T-helper 22 cell (primary cell): ENCODE measurements at places on chromosomes 5 and 9.
A peak's percentile ranks its signal among the peaks of the same experiment; 100 is the strongest.

DNA sequence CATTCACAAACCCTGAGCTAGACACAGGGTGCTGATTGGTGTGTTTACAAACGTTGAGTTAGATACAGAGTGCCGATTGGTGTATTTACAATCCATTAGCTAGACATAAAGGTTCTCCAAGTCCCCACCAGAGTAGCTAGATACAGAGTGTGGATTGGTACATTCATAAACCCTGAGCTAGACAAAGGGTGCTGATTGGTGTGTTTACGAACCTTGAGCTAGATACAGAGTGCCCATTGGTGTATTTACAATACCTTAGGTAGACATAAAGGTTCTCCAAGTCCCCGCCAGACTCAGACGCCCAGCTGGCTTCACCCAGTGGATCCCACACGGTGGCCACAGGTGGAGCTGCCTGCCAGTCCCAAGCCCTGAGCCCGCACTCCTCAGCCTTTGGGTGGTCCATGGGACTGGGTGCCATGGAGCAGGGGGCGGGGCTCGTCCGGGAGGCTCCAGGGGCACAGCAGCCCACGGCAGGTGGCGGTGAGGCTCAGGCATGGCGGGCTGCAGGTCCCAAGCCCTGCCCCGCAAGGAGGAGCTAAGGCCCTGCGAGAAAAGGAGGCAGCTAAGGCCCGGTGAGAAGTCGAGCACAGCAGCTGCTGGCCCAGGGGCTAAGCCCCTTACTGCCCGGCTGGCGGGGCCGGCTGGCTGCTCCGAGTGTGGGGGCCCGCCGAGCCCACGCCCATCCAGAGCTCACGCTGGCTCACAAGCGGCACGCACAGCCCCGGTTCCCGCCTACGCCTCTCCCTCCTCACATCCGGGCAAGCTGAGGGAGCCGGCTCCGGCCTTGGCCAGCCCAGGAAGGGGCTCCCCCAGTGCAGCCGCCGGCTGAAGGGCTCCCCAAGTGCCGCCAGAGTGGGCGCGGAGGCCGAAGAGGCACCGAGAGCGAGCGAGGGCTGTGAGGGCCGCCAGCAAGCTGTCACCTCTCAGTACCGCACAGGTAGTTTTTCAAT lies 1039.2 kb upstream of the CDH9 start:
- DNase-seq: no peak

DNA sequence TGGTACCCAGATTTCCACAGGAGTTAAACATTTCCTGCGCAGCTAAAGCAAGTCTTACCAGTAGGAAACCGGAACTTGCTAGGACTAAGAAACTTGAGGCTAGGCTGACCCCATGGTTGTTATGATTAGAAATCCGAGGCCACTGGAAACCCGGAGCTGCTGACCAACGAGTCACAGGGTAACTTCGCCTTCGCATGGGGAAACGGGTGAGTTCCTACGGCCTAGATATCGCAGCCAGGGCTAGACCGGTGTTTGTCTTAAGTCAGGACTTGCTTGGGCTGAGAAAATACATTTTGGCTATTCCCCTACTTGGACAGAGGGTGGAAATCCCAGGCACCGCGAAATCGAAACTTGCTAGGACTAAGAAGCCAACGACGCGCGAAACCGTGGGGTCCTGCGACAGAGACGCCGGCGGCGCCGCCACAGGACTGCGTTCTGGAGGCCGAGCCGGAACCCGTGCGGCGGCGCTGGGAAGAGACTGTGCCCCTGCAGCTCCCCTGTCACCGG lies 1.6 kb upstream of the ANXA2R start:
- peak; percentile 70 for DNase-seq

- no peak for DNase-seq
Measured at GRCh38 chr9:37035648-37036370, 1.7 kb upstream of the PAX5 start.

DNA sequence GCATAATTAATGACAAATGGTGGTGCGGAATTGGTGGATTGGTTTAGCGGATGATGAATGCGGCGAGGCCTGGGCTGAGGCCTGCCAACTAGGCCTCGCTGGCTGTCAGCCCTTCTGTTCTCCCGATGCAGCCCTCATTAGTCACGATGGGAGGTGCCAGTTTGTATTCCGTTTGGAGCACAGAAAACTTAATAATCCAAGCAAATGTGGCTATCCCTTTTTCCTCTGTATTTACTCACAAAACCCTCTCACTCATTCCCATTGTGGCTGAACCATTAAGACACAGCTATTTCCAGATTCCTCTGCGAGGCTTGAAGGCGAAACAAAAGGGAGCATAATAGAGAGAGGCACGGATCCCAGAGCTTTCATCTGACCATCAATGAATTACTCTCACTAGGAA lies 114.3 kb downstream of the MVB12B start:
- no peak for DNase-seq

DNA sequence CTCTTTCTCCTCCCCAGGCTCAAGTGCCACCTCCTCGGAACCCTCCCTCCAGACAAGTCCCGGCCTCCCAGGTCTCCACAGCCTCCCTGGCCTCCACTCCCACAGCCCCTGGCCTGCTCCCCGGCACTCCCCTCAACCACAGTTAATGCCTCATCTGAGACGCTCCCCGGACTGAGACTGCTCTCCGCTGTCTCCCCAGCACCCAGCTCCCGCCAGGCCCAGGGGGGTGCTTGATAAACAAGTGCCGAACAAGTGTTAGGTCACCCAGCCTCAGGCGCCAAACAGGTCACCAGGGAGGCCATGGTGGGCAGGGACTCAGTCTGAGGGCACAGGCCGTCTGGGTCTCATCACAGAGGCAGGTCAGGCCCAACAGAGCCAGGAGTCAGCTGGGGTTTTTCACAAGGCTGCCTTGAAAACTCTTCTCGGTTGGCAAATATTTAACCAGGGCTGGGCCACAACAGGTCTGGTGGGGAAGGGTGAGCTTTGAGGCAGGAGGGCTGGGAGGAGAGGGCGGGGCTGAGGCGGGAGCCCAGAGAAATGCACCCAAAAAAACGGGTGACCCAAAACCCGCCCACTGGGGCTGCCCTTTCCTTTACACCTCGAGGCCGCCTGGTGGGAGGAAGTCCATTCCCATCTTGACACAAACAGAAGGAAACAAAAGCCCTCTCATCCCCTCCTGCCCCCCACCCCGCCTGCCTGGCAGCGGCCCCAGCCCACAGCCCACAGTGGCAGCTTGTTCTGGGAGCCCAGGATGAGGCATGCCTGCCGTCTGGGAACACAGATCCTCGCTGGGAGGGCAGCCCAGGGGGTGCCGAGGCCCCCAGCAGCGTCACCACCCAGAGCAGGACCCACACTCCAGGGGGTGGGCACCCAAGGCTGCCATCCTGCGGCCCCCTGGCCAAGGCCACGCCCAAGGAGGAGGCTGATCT lies 66.6 kb upstream of the STXBP1 start:
- no peak for DNase-seq

DNA sequence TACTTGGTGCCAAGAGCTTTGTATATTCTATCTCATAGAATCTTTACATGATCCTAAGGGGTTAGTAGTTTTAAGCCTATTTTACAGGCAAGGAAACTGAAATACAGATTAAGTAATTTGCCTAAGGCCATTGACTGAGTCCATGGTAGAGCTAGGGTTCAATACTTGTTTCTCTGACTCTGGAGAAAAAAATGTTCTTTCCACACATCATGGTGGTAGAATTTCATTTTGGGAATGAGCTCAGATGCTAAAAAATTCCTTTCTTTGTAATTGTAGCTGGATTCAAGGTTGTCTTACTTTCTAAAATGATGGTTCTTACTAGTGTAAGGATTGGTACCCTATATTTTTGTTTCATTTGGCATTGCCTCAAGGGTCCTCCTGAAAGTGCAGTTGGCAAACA lies 86.0 kb downstream of the ANKRD55 start:
- no peak for DNase-seq

DNA sequence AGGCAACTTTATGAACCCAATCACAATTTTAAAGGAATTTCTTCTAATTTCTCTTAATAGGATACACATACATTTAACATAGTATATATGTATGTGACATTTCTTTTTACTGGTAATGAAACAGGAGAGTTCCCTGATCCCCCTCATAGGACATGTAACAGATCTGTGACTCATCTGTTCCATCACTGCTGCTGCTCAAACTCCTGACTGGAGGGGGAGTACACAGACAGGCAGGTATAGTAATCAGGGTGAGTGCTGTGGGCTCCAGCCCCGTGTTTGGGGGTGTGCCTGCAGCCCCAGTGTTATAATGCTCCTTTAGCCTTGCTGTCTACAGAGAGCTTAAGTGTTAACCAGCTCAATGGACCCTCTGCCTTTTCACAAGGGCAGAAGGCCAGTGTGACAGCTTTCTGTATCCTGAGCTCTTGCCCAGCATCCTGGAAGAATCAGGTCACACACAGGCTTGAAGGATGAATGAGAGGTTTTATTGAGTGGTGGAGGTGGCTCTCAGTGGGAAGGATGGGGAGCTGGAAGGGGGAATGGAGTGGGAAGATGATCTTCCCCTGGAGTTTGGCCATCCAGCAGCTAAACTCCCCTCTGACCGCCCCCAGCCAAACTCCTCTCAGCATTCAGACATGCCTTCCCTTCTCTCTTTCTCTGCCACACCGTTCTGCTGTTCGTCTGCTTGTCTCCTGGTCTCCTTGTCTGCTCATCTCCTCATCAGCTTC lies 161.3 kb downstream of the ZNF608 start:
- DNase-seq: no peak

DNA sequence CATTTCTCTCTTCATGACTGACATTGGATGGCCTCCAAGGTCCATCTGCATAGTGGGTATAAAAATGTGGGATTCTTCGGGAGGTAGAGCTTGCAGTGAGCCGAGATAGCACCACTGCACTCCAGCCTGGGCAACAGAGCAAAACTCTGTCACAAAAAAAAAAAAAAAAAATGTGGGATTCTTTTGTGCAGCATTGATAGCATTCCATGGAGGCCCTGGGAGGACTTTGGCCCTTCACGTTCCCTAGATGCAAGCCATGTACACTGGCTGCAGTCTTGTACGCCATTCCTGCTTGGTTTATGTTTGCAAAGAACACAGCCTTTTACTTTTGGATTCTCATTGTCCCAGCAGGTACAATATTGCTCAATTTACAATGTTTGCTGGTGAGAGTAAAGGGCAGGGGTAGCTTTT lies 157.8 kb downstream of the SLCO4C1 start:
- no peak for DNase-seq

DNA sequence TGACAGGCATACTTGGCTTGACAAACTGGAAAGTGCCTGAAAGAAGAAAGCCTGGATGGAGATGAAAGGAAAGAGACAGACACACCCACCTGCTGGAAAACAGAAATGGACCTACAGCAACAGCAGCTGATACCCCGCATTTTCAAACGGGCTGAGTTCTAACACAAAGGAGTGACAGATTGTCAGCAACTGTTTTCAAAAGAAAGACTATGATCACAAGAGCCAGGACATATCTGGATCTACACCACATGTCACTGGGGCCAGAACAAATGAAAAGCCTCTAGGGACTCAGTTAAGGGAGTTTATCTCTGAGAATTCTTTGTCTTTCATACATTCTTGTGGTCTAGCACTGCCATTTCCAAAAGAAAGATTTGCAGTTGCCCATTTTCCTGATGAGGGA lies 24.1 kb upstream of the FST start:
- DNase-seq: no peak

DNA sequence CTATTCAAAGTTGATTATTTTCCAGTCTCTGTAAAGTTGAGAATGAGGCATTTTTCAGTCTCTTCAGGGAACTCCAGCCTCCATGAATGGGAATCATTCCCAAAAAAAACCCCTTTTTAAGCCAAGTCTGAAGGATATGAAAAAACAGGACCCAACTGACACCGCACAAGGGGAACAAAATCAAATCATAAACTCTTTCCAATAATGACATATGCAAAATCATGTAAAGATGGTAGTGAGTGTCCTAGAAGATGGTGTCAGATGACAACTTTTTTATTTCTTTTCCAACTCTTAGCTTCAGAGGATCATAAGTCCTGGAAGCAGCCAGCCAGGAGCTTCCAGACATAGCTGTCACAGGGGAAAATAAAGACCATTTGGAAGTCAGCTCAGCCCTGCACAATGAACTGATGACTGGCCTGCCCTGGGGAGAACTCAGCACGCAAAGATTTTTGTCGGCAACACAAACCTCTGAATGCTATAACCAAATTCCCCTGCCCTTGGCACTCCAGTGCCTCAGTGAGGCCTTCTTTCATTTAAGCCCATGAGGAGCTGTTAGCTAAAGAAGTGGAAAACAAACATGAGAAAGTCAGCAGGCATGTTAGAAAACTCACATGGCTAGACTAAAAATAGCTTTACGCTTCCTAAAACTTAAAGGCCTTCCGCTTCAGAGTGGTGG lies 85.4 kb downstream of the SLC1A3 start:
- DNase-seq: no peak

DNA sequence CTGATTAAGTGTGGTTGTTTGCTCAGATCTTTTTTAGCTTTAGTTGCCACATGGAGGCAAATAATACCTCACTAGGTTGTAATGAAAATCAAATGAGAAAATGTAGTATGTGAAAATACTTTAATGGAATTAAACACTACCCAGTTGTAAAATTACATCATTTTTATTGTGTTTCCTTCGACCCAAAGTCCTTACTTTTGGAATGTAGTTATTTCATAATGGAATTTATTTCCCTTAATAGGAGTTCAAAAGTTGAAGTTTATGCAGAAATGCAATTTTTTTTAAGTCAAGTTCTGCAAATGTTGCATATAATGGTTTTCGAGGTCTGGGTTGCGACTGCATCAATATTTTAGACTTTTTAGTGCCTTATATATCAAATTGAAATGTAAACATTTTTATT lies 31.0 kb downstream of the TNPO1 start:
- no peak for DNase-seq

DNA sequence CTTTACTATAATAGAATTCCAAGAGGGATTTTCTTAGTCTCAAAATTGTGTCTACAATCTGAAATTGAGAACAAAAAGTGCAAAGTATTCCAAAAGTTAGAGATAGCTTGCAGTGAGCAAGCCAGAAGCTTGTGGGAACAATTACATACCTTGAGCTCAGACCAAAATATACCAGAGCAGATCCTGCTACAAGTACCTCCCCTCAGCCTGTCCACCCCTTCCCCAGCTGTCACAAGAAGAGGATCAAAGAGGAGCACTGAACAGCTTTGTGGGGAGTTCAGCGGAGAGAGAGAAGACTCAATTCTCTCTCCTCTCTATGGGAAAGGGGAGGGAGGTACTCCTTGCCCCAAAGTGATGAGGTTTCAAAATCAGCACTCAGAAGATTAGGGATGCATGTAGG lies 869.2 kb upstream of the DMAC1 start:
- DNase-seq: no peak

GRCh38 chr9:126853667-126854066 lies 6.8 kb upstream of the ZBTB34 start:
- no peak for DNase-seq

- DNase-seq: no peak
Measured at GRCh38 chr5:179055841-179056240, 4.3 kb upstream of the ZNF354C start.

- no peak for DNase-seq
Measured at GRCh38 chr9:104758974-104759373, 5.0 kb upstream of the NIPSNAP3B start.

GRCh38 chr5:55599148-55600050 lies 64.6 kb upstream of the PLPP1 start:
- DNase-seq: no peak

GRCh38 chr5:154654486-154655371 lies 100.4 kb upstream of the LARP1 start:
- no peak for DNase-seq

GRCh38 chr5:140189977-140190871 lies 15.2 kb downstream of the CYSTM1 start:
- no peak for DNase-seq

GRCh38 chr9:38352530-38353328 lies 39.8 kb upstream of the ALDH1B1 start:
- DNase-seq: no peak
